Activated T-helper 1 cell treated with Interleukin-2 at 50 U/mL for 16 hours (primary cell): ENCODE measurements at places on chromosomes 3 and 15.
A peak's percentile ranks its signal among the peaks of the same experiment; 100 is the strongest.

DNA sequence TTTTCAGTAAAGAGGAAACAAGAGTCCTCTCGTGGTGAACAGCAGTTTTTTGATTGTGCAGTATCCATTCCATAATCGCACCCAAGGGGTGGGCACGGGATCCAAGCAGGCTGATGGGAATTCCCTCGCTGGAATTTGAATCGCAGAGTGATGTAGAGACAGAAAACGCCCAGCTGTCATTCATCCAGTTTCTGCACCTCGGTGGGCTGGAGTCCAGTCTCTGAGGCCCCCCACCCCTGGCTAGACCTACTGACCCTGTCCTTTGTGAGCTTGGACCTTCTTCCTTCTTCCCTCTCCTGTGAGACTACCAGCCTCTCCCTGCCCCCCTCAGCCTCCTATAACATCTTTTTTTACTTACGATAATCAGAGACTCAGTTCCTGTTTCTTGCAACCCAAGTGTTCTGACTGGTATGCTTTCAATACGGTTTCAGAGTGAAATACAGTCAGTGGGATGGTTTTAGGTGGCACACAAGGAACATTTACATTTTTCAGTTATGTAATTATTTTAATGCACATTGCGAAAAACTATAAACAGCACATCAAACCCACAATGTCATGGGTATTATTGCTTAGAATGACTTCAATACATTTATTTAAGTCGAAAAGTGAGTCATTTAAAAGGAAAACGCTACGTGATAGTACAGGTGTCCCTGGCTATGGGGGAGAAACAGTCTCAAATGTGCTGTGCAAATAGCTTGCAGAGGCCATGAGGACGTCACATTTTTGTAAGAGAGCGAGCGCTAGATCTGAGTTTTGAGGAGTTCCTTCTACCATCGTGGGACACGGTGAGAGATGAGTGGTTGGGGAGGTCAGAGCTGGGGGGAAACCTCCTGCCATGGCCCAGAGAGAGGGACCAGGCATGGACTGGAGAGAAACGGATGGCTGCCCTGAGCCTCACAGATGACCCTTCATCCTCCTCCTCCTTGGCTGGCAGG is 37.5 kb upstream of the CHST2 start:
- DNase-seq: no peak

DNA sequence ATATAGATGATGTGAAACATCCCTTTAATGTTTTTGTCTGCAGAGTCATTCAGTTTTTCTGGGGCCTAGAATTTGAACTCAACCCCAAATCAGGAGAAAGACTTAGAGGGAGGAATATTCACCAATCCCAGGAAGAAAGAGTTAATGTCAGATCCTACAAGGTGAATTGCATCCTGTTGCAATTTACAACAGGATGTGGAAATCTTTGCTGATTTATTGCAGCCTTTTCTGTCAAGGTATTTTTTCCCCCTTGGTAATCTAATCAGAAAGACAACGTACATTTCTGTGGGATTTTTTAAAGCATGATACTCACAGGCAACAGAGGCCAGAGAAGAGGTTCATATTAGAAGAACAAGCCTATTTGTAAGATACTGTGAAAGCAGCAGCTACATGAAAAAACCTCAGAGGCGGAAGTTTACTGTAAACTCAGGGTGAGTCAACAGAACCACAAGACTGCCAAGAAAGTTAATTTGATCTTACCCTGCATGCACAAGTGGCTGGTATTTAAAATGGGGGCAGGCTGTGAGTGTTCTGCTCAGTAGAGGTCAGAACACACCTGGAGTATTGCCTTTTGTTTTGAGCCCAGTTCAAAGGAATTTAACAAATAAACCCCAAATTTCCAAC is 531.9 kb downstream of the AGBL1 start:
- DNase-seq: peak; percentile 5

GRCh38 chr3:14429237-14429636 is 26.8 kb downstream of the SLC6A6 start:
- no peak for DNase-seq

GRCh38 chr15:50970524-50970923 is 62.0 kb downstream of the AP4E1 start:
- no peak for DNase-seq

DNA sequence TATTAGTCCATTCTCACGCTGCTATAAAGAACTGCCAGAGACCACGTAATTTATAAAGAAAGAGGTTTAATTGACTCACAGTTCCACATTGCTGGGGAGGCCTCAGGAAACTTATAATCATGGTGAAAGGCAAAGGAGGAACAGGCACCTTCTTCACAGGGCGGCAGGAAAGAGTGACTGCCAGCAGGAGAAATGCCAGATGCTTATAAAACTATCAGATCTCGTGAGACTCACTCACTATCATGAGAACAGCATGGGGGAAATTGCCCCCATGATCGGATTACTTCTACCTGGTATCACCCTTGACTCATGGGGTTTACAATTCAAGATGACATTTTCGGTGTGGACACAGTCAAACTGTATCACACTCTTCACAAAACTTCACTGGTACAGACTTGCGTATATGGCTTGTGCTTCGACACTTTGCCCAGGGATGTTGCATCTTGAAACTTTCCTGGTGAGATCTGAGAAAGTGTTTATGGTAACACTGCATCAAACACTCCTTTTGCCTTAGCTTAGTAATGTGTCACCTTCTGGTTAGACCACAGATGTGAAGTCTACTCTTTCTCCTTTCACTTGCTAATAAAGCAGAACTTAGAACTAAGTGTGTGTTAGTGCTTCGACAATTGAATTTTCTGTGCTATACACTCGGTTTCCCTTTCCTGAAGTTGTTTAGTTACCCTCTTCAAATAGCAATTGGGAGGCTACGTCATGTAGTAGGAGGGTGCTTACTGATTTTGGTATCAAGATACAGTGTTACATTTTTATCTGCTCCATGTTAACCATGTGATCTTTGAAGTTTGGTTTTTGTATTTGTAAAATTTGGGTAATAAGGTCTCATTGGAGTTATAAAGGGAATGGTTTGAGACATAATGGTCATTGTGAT is 185.7 kb downstream of the LPP start:
- DNase-seq: no peak

GRCh38 chr3:5972586-5972985 is 785.1 kb downstream of the EDEM1 start:
- DNase-seq: no peak

- no peak for DNase-seq
Observed at GRCh38 chr3:2655229-2655701, 454.9 kb downstream of the IL5RA start.

DNA sequence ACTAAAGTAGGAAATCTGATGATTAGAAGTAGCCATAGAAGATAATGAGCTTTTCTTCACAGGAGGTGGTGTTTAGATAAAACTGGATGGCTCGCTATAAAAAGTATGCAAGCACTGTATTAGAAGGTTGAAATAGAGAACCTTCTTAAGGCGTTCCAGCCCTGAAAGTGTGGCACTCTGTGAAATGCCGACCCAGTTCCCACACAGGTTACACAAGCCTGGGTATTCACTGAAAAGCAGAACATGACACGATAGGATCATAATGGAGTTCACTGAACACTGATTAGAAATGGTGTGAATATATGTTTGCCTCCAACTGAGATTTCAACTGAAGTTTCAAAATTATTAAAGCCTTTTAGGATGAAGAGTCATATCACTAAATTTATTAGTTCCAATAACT is 15.0 kb upstream of the LRRC34 start:
- no peak for DNase-seq

DNA sequence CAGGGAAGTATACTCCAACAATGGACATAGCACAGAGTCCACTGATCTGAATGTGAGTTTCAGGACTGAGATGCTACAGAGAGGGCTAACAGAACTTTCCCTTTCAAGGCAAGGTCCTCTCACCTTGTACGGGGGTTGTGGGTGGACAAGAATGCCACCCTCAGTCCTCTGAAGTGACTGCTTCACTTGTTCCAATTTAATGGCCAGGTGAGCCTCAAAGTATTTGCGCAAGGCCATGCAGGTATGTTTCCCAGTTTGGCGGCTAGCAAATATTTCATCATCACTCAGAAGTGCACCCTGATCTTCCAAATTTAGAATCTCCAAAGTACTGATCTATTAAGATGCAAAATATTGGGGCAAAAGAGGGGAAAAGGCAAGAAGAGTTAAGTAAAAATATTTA is 38.1 kb downstream of the RBM15B start:
- no peak for DNase-seq

GRCh38 chr15:56919609-56920366 is 1.3 kb downstream of the TCF12 start:
- no peak for DNase-seq
